ENCODE measurements at places on chromosomes 5 and 9.

- no peak for DNase-seq
These were observed 54.9 kb downstream of the FGF1 start for GRCh38 chr5:142630927-142631539.

DNA sequence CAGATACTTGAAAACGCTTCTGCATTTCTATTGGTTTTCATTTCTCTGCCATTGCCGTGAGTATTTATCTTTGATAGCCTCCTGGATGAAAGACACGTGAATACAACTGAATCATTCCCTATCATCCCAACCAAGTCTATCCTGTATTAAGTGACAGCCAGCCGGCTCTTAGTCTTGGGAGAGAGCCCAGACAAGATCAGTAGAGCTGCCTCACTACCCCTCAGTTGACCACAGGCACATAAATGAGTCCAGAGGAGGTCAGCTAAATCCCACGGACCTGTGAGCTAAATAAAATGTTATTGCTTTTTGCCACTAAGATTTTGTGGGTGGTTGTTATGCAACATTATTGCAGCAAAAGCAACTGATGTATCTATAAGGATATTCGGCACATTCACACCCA lies 639.0 kb upstream of the ACO1 start:
- DNase-seq = no peak

DNA sequence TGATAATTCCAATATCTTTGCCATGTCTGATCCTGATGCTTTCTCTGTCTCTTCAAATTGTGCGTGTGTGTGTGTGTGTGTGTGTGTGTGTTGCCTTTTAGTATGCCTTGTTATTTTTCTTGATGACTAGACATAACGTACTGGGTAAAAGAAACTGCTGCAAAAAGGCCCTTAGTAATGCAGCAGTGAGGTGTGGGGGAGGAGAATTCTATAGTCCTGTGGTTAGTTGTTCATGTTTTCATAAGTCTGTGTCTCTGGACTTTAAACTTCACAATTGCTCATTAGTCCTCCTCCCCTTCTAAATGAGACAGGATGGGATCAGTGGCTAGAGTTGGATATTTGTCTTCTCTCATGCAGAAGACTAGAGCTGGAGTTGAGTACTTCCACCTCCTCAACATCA lies 346.2 kb upstream of the IRX1 start:
- DNase-seq = no peak

DNA sequence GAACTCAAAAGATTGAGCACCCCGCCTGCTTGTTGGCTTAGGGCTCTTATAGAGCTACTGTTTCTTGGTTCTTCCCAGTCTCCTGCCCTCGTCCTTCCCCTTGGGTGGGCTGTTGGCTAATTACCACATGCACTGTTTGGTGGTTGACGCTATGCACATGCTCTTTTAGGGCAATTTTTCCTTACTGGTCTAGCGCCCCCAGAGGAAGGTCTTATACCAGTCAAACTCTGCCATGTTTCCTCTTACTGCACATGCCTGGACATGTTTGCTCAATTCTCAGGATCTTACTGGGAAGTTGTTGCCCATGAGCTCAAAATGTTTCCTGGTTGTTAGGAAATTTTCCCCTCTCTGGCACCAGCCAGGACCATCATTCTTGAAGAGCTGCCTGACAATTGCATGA lies 101.9 kb downstream of the SLC28A3 start:
- no peak for DNase-seq

DNA sequence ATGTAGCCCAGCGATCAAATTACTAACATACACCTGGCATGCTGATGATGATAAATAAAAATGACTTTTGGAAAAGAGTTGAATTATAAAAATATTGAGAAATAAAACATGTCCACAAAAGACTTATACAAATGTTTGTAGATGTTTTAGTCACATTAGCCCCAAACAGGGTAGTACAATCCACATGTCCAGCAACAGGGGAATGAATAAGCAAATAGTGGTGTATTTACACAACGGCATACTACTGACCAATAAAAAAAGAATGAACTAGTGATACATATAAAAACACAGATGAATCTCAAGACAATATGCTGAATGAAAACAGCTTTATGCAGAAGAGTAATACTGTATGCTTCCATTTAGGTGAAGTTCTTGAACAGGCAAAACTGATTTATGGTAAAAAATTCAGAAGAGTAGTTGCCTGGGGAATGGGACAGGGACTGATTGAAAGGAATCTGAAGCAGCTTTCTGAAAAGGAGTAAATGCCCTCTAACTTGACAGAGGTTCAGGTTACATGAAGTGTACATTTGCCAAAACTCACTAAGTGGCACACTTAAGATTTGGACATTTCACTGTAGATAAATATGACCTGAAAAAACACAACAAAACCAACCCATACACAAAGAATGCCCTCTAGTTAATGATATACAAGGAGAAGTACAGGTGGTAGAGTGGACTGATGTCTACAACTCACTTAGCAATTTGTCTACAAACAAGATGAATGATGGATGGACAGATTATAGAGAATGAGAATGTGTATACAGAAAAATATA lies 35.4 kb downstream of the ACTL7A start:
- no peak for DNase-seq

DNA sequence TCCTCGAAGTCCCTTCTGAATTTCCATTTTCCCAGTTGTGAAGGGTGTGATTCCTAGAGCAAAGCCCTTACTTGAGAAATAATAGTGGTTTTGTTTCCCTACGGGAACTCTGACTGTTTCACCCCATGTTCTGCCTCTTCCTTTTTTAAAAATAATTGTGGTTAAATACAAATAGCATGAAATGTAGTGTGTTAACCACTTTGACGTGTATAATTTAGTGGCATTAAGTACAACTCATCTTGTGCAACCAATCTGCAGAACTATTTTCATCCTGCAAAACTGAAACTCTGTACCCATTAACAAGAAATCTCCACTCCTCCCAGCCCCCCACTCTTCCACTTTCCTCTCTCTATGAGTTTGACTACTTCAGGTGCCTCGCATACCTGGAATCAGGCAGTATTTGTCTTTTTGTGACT lies 35.6 kb upstream of the HAND1 start:
- no peak for DNase-seq

- DNase-seq = no peak
These were observed 10.2 kb downstream of the PAM start for GRCh38 chr5:102765350-102765749.

- DNase-seq = no peak
These were observed 26.0 kb downstream of the ZCCHC7 start for GRCh38 chr9:37146410-37146809.

DNA sequence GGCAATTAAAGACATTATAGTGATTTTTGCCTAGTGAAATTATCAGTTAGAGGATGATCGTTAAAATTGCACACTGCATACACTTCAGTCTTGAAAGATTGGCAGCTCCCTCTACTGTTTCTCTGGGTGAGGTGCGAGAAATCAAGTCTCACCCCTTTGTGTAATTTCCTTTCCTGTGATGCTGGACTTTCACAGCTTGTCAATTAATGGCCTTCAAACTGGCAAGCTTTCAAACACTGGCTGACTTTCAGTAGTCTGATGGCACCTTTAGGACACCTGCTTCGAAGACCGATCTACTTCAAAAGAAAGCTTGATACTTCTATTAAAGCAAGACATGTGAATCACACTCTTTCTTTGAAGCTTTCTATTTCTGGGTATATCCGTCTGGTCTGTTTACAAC lies 706.7 kb upstream of the PTPRD start:
- DNase-seq = no peak

DNA sequence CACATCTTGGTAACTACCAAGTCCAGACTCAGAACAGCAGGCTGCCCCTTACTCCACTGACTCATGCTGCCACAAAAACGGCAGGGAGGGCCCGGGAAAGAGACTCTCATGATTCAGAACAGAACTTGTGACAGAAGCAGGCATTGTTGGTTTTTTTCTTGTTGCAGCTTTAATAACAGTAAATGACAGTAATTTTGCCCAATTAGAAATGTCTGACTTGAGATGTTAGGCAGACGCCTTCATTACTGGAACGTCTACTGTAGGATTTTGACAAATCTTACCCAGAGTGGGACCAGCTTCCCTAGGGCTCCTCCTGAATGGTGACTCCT lies 77.9 kb downstream of the SEMA5A start:
- no peak for DNase-seq

DNA sequence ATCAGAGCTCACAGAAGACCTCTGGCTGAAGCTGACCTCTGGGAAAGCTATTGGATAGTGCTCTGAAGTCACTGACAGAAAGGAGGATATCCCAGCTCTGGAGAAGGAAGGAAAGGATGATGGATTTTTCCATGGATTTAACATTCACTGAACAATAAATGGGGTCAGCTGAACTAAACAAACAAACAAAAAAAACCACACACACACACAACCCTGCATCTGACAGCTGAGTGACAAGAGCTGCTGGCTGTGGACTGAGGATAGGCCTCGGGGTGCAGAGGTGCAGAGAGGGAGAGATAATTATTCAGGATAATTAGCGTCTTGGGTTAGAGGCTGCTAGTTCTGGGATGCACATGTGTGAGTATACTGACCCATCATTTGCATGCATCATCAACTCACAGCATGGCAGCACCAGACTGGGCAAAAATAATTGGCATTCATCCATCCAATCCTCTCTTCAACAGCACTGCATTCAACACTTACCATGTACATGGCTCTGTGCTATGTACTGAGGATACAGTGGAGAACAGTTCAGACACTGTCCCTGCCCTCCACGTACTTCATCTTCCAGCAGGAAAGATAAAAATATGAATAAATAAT lies 131.4 kb upstream of the TRIM32 start:
- DNase-seq = no peak

- DNase-seq = no peak
These were observed 24.7 kb upstream of the TNC start for GRCh38 chr9:115142517-115143270.

GRCh38 chr5:134595458-134595838 lies 37.2 kb downstream of the SAR1B start:
- DNase-seq = no peak

DNA sequence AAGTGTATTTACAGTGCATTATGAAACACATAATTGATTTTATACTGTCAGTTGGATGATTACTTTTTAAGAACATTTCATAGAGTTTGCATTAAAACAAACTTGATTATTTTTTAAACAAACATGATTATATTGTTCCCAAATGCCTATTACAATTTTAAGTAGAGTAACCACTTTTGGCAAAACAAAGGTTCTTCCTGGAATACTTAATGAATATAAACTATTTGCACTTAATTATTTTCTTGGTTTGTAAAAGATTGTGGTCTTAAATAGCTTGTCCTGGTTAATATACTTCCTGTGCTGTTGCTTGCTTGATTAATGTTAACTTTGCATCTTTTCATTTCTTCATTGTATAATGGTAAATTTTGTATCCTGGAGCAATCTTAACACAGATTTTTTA lies 180.0 kb downstream of the CDH12 start:
- DNase-seq = no peak

- DNase-seq = no peak
These were observed 70.5 kb upstream of the LRRTM2 start for GRCh38 chr5:138945421-138946240.

DNA sequence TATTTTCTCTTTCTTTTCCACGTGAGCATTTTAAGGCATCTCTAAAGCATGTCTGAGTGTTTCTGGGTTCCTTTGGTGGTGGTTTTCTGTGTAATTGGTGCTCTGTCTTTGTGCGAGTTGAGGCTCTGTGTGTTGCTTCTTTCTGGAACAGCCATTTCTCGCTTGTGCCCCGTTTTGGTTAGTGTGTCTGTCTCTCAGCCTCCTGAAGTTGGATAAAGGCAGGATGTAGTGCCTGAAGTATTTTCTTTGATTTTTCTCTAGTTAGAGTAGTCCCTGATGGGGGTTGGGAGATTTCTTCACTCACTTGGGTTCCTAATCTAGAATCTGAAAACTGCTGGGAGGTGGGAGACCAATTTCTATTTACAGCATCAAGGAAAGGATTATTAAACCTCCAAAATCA lies 129.7 kb upstream of the TMEM161B start:
- DNase-seq = no peak

DNA sequence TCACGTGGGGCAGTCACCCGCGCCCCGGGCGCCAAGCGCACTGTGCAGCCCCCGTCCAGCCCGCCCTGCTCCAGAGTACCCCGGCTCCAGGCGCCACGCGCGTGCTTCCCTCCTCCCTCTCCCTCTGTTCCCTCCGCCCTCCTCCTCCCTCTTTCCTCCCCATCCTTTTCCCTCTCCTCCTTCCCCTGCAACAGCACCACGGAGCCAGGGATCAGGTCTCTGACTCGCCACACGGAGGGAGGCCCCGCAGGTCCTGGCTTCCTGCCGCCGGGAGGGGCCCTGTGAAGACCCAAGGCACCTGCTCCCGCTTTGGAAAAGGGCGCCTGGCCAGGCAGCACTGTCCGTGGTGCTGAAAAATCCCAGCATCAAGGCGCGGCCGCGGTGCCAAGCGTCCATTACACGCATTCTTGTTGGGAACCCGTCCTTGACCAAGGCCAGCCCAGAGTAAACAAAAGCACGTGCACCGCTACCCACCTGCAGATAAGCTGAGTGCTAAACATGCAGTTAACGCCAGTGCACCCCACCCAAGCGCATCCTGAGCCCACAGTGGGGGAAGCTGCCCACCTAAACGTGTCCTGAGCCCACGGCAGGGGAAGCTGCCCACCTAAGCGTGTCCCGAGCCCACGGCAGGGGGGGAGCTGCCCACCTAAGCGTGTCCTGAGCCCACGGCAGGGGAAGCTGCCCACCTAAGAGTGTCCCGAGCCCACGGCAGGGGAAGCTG lies 21.7 kb downstream of the SLC6A18 start:
- DNase-seq = no peak

DNA sequence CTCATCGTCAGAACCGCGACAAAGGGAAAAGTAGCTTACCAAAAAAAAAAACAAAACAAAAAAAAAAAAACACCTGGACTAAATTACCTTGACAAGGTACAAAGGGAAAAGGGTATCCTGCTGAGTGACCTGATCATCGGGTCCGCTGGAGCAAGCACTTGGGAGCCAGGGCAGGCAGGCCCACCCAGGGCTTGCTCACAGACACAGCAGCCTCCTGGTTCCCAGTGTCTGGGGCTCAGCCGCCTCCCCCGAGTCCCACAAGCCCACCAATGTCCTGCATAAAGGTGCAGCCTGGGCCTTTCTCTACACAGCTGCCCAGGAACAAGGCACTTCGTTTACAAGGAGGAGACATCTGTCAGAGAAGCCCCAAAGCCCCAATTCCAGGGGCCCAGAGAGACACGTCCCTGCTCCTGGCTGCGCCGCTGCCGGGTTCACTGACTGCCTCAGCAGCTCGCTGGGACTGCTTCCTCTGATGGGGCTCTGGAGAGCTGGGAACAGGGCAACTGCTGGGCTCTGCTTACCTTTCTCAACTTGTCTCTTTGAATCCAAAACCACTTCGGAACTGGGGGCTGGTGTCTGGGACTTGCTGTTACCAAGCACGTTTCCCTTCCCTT lies 63.4 kb downstream of the GOLM1 start:
- DNase-seq = no peak

DNA sequence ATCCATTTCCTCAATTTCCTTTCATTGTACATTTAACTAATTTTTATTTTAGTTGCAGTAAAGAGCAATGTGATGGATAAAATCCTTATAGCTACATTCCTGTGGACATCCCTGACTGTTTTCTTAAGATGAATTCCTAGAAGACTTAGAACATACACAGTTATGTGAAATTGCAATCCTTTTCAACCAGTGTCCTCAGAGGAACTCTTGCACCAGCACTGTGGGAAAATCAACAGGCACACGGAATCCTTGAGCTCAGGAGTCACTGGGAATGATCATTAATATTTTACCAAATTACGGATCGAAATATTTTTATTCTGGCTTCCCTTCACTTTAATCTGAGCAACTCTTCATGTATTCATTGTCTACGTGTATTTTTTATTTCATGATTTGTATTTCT lies 901.9 kb upstream of the WWC1 start:
- DNase-seq = no peak

GRCh38 chr5:92687821-92688722 lies 892.9 kb downstream of the NR2F1-AS1 start:
- DNase-seq = no peak
